Cardiac fibroblast (primary cell): ENCODE measurements at places on chromosomes 7 and 10.

DNA sequence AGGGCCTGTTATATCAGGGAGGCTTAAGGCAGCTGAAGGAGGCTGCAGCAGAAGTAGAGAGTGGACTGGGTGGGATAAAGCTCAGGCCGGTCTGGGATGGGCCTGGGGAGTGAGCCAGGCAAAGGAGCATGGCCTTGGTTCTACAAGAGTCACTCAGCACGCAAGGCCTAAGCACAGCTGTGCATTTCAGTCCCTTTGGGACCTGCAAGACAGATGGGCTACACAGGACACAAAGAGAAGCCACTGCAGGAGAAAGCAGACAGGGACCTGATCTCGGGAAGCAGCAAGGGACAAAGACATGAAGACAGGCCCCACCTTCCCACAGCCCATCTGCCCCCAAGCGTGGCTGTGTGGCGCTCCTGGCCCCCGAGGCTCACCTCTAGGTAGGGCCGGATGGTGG is 29.4 kb downstream of the RRP12 start:
- no peak for DNase-seq

DNA sequence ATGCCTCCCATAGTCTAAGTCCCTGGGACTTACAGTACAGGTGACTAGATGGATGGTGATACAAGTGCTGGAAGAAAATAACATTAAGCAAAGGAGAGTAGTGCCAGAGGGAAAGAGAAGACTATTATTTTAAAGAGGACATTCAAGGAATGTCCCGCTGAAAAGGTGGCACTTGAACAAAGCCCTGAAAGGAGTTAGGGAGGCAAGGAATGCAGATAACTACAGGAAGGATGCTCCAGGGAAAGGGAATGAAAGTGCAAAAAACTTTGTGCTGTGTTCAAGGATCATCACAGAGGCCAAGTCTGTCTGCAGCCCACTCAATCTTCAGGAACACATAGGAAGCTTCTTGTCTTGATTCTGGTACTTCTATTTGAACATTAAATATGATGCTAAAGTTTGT is 14.9 kb downstream of the ANKMY2 start:
- DNase-seq: no peak

- no peak for DNase-seq
These were observed 24.4 kb downstream of the ASNS start for GRCh38 chr7:97847791-97848190.

- DNase-seq: no peak
These were observed 608 bp downstream of the ACHE start for GRCh38 chr7:100894860-100895700.

- DNase-seq: no peak
These were observed 22.7 kb upstream of the ACSM6 start for GRCh38 chr10:95171336-95171735.
